ENCODE measurements at places on chromosomes 5 and 9.

DNA sequence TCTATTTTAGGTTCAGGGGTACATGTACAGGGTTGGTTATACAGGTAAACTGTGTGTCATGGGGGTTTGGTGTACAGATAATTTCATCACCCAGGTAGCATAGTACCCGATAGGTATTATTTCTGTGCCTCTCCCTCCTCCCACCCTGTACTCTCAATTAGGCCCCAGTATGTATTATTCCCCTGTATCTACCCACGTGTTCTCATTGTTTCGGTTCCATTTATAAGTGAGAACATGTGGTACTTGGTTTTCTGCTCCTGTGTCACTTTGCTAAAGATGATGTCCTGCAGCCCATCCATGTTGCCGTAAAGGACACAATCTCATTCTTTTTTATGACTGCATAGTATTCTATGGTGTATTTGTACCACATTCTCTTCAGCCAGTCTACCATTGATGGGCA is 96.8 kb upstream of the SLC24A2 start:
- DNase-seq = no peak

GRCh38 chr9:3331801-3332200 is 194.0 kb downstream of the RFX3 start:
- no peak for DNase-seq

DNA sequence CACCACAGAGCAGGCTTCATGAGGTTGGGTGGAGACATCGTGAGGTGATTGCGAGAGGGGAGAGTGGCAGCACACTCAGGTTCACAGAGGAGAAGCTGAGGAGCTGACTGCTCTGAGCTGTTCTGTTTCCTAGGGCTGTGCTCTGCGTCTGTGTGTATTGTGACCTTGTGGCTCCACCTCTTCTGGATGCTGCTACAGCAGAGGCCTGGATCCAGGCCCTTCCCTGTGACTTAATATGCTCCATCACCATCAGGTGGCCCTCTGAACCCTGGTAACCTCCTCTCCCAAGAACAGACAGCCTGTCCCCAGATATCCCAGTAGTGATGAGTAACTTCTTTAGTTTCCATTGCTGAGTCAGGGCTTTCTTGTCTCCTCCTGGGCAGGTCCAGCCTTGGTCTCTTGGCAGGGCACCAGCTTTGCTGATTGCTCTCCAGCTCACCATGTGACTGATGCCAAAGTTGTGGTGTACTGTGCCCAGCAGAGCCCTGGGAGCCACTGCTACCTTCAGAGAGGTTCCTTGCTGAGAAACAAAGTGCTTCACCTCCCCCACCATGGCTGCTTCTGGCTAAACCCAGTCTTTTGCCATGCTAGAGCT is 212.8 kb upstream of the CHD1 start:
- DNase-seq = no peak

DNA sequence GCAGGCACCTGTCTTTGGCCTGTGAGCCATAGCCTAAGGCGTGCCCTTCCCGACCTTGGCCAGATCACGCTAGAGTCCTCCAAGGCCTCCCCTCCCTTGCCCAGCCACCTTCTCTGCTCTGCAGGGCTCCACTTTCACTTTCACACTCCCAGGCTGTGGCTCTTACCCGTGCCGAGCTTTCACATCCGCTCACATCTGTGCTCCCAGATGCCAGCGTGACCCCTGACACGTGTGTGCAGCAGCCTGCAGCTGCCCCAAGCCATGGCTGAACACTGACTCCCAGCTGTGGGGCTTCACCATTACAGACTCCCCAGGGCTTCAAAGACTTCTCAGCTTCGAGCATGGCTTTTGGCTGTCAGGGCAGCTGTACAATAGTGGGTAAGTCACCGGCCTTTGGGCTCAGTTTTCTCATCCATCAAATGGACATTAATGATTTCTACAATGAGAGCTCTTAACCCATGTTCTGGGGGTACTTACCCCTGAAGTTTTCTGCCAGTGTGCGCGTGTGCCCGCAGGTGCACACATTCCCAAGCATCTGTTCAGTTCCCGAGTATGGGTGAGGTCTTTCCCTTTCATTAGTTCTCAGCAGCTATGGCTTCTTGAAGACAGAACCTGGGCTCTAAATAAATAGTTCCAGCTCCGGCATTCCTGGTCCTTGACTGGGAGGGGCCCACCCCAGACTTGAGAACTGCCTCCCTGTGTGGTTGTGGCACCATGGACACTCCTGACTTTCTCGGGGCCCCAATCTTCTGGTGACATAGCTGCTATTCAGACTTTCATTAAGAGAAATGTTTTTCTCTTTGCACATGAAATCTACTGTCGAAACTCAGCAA is 118.6 kb downstream of the RGS3 start:
- peak; percentile 53 for DNase-seq

- DNase-seq = no peak
These were observed 32.8 kb downstream of the AFAP1L1 start for GRCh38 chr5:149304195-149305078.

GRCh38 chr5:160375166-160375565 is 4.7 kb upstream of the C1QTNF2 start:
- DNase-seq = no peak

DNA sequence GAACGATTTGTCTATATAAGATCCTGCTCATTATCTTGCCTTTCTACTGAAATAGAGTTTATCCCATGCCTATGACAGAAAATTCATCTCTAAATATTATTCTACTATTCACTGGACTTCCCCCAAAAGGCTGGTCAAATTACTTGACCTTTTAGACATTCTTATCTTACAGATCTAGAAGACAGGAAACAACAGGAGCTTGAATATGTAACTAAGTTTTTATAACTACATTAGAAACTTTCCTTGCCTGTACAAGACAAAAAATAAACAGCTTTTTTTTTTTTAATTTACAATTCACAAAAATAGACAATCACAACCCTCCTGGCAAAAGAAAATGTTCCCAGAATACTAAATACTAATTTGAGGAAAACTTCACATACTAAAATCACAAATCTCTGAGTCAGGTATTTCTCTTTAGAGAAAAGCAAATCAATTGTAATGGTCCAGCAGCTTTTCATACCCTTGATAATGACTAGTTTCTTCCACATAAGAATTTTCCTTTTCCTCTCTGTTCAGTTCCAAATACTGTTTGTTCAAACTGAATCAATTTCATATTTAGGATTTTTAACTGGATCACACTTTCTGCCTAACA is 68.6 kb downstream of the MLLT3 start:
- DNase-seq = no peak

Measured in stimulated activated CD4-positive, alpha-beta T cell treated with anti-CD3 and anti-CD28 coated beads, Interleukin-1b, Interleukin-23, amount 100 ng/mL, for 4 hours (primary cell).